ENCODE measurements at places on chromosomes 6 and 20. TPM values are rescaled to one million over a fixed set of nuclear protein-coding genes. Genes with fewer than 3 reads are reported as not detected.

Gene NUS1
- 7.9 TPM for total RNA-seq

Gene PREP
- total RNA-seq: 16.1 TPM

Gene LRRN4
- total RNA-seq: not detected

Gene KCNQ2
- total RNA-seq: not detected

Gene TNXB
- total RNA-seq: 10.6 TPM

Gene CCR6
- not detected for total RNA-seq

Gene PHACTR1
- 0.34 TPM for total RNA-seq

Gene SAMD5
- total RNA-seq: 0.26 TPM

Gene MYBL2
- 0.09 TPM for total RNA-seq

Gene NKAIN2
- total RNA-seq: not detected

Gene HACE1
- 19.1 TPM for total RNA-seq

Gene PRPH2
- total RNA-seq: 5.2 TPM

Gene LGSN
- not detected for total RNA-seq

Gene MEP1A
- total RNA-seq: not detected

Gene SNRNP48
- total RNA-seq: 19.7 TPM

Gene ACAT2
- 66.0 TPM for total RNA-seq

Gene POU5F1
- not detected for total RNA-seq

Gene NRSN1
- total RNA-seq: under 0.01 TPM

Gene CCN5
- 8.8 TPM for total RNA-seq

Gene CNR1
- not detected for total RNA-seq

Gene ADGB
- not detected for total RNA-seq

Gene LRRC73
- total RNA-seq: 0.60 TPM

Gene BMP5
- total RNA-seq: 0.16 TPM

Gene TP53TG5
- not detected for total RNA-seq

Gene C20orf202
- total RNA-seq: not detected

Gene TAGAP
- not detected for total RNA-seq

Gene SLC22A2
- not detected for total RNA-seq

Gene RAB32
- 90.6 TPM for total RNA-seq

Gene SLC35F1
- total RNA-seq: under 0.01 TPM

Gene IL17F
- total RNA-seq: not detected

Gene TAAR2
- total RNA-seq: not detected

Gene TCP11
- total RNA-seq: not detected

Gene ZNF165
- total RNA-seq: 0.52 TPM

Gene SLPI
- total RNA-seq: 2.8 TPM

Gene TRIM40
- total RNA-seq: not detected

Gene PFDN4
- total RNA-seq: 112 TPM

Gene ISM1
- total RNA-seq: under 0.01 TPM

Gene GHRH
- not detected for total RNA-seq

Gene C6orf163
- total RNA-seq: 2.4 TPM

Gene NHLRC1
- total RNA-seq: 2.2 TPM

Gene NR2E1
- not detected for total RNA-seq

Gene PRICKLE4
- total RNA-seq: not detected

Data from bronchial smooth muscle cell (primary cell).